ENCODE measurements at places on chromosomes 5 and 9.

- no peak for DNase-seq
Measured at GRCh38 chr9:133032171-133032570, 1.4 kb downstream of the GTF3C5 start.

DNA sequence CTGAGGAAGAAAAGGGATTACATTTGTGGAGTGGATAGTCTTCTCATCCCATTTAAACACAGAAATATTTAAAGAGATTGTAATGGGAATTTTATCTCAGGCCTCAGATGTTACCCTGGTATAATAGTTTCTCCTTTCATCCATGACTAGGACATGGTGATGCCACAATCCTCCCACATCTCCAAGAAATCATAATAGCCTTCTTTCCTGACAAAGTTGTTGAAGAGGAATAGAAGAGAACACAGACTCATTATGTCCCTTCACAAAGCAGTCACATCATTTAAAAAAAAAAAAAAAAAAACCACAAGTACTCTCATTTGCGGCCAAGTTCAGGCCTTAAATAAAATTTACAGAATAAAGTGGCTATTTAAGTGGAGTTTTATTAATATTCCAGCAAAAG, 359.6 kb downstream of the DEPDC1B start:
- no peak for DNase-seq

DNA sequence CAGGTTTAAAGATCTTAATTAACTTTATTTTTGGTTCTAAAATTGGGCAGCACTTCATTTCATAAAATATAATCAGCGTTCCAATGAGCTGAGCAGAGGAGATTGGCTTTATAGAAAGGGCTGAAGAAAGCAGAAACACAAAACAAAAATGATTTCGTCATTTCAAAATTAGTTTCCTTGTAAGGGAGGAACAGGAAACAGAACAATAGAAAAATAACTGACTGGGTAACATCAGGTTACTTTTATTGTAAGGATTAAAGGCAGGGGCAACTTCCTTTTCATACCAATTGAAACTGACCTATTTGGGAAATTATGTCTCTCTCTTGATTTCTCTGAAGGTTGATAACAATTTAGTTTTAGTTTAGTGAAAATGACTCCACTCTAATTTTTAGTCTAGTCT, 157.1 kb downstream of the ATP10B start:
- DNase-seq, result no peak

DNA sequence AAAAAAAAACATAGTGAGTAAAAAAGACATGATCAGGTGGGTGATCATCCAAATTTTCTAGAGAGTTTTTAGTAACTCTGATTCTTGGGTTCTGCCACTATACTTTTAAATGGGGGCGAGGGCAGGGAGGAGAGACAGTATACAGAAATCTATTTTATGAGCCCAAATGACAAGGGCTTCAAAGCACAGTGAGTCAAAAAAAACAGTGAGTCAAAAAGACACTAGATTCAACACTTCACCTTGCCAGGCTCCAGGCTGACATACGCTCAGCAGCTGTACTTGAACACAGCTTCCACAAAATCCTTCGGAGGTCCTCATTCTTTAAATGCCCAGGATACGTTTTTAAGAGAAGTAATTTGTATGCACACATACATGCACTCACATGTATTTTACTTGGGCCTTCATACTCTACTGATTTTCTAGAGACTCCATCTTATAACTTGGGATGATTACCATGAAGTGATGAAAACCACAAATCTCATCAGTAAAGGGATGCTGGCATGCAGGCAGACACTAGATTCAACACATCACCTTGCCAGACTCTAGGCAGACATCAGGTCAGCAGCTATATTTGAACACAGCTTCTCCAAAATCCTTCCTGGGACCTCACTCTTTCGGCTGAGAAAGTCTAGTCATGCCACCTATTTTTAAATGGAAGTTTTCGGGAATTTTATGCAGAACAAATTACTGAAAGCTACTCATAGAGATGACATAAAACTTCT, 28.8 kb downstream of the NR3C1 start:
- no peak for DNase-seq

GRCh38 chr5:138536665-138537315, 6.2 kb downstream of the ETF1 start:
- peak; percentile 16 for DNase-seq
